ENCODE measurements at places on chromosomes 2 and 18.
A peak's percentile ranks its signal among the peaks of the same experiment; 100 is the strongest.

DNA sequence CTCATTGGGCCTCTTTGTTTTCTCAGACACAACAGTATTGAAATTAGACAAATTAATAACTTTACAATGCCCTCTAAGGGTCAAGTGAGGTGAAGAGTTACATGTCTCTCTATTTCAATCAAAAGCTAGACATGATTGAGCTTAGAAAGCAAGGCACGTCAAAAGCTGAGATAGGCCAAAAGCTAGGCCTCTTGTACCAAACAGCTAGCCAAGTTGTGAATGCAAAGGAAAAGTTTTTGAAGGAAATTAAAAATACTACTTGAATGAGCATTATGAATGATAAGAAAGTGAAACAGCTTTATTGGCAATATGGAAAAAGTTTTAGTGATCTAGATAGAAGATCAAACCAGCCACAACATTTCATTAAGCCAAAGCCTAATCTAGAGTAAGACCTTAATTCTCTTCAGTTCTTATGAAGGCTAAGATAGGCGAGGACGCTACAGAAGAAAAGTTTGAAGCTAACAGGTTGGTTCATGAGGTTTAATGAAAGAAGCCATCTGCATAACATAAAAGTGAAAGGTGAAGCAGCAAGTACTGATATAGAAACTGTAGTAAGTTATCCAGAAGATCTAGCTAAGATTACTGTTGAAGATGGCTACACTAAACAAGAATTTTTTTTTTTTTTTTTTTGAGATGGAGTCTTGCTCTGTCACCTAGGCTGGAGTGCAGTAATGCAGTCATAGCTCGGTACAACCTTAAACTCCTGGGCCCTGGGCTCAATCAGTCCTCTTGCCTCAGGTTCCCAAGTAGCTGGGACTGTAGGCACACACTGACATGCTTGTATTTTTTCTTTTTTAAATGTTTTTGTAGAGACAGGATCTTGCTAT is 65.5 kb downstream of the FAM117B start:
- no peak for DNase-seq

- no peak for DNase-seq
Observed at GRCh38 chr2:47771211-47771610, 11.7 kb upstream of the MSH6 start.

DNA sequence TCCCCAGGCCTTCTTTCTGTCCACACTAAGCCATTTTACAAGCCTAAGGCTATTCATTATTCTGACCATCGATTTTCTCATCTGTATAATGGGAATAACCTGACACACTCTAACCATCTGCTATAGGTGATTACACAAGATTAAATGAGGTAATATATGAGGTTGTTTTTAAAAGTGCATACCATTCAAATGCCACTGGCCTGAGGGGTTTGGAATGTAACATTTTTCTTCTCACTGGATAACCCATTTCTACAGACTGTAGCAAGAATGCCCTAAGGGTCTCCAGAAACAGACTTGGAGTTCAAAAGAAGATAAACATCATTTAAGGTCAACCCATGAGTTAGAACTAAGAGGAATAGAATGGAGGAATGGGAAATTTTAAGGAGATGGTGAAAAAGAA is 111.7 kb upstream of the SETBP1 start:
- no peak for DNase-seq

- no peak for DNase-seq
Observed at GRCh38 chr2:156630579-156631337, 194.6 kb downstream of the GPD2 start.

DNA sequence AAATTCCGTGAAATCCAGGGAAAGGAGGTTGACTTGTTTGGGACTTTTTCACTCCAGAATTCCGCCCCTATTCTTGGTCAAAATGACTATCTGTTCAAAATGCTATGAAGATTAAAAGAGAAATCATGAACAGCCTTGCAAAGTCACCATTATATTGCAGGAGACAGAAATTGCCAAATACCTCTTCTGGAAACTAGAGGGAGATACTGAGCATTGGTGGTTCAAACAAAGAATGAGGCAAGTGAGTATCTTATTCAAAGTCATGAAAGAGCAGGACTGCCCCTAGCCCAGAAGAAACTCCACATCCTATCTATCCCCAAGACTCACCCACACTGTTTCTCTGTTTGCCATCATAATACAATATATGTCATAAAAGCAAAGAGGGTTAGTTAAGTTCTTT is 862.3 kb upstream of the POU3F3 start:
- peak; percentile 16 for DNase-seq

GRCh38 chr18:45548614-45549013 is 66.7 kb upstream of the SLC14A2 start:
- DNase-seq = no peak

DNA sequence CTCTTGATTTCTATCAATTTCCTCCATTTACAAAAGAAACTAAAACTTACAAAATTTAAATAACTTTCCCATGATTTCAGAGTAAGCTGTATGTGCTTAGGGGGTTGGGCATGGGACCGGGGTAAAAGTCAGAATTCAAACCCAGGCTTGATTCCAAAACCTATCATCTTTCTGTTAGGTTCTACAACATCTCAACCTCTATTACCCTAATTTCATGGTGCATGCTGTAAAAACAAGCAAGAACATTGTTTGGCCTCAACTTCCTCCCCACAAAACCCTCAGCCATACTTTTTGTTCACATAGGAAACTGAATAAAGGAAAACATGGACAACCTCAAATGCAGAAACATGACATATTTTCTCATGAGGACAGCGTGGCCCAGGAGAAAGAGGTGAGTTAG is 59.3 kb downstream of the RDH14 start:
- DNase-seq = no peak

DNA sequence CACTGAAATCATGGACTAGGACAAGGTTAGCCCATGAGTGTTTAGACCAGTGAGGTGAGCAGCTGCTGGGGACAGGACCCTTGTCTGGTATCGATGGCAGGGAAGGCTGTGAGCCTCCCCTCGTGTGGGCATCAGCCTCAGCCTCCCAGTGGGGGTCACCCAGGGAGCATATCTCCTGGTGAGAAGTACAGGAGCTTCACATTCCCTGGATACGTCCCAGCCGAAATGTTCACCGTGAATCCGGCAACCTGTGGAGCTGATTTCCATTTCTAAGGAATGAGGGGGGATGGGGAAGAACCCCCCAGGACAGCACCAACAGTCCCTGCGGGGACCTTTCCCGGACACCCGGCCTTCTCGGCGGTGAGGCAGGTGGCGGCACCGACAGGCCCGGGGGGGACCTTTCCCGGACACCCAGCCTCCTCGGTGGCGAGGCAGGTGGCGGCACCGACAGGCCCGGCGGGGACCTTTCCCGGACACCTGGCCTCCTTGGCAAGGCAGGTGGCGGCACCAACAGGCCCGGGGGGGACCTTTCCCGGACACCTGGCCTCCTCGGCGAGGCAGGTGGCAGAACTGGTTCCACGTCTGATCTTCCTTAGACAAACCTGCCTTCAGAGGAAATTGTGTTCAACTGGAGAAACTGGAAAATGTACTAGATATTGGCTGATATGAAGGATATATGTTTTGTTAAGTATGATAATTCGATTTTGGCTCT is 21.2 kb downstream of the RTP5 start:
- DNase-seq = no peak

GRCh38 chr2:107633580-107634147 is 193.0 kb upstream of the RGPD4 start:
- no peak for DNase-seq

GRCh38 chr2:56613254-56613653 is 429.5 kb downstream of the CCDC85A start:
- DNase-seq = no peak

- no peak for DNase-seq
Observed at GRCh38 chr2:58266211-58266610, 25.1 kb upstream of the FANCL start.

DNA sequence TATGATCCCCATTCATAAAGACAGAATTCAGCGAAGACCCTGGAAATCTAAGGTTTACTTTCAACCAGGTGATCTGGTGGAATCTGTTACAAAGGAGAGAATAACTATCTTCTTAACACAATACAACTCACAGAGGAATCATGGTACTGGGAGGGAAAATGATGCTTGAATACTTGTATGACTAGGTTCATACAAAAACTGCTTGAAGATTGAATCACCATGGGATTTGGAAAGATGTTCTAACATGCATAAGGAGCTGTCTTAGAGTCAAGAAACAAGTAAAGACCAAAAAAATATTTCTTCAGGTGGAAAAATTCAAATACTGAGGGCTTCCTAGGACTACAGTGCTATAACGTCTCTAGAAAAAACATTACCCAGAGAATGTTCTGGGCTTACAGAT is 32.2 kb downstream of the COL5A2 start:
- DNase-seq = no peak

- DNase-seq = no peak
Observed at GRCh38 chr2:70050631-70051425, 36.4 kb upstream of the PCBP1 start.

DNA sequence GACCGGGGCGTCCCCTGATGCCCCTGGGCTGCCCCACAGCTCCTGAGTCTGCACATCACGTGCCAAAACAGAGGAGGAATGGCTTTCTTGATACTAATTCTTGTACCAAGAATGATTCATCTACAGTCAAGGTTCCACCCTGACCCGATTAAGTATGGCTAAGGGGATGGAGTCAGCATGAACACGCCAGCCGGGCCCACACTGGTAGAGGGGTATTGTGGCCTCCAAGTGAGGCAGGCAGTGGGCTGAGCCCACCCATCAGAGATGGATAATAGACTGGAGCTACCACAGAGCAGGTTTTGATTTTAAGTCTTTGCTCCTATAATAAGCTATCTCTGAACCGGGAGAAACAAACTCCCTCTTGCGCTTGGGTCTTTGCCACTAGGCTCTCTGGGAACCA is 17.9 kb upstream of the GNAL start:
- DNase-seq = no peak

- DNase-seq = no peak
Observed at GRCh38 chr2:113122364-113122763, 5.0 kb upstream of the IL1RN start.

GRCh38 chr2:195296490-195296889 is 360.5 kb upstream of the SLC39A10 start:
- no peak for DNase-seq

DNA sequence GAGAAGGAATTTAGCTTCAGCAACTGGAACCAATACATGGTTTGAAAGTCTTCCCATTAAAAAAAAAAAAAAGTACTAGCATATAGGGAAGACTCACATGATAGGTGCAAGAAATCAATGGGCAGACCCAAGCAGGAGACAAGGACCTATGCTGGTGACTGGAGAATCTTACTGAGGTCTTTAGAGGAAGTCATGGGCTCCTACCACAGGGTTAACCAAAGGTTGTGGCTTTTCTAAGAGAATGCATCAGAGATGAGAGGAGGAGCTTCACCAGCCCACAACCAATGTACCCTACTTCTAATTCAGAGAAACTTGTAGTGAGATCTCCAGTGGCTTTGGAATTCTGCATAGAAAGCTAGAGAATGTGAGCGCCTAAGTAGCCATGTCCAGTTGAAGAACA is 207.4 kb downstream of the NCKAP5 start:
- DNase-seq = no peak

DNA sequence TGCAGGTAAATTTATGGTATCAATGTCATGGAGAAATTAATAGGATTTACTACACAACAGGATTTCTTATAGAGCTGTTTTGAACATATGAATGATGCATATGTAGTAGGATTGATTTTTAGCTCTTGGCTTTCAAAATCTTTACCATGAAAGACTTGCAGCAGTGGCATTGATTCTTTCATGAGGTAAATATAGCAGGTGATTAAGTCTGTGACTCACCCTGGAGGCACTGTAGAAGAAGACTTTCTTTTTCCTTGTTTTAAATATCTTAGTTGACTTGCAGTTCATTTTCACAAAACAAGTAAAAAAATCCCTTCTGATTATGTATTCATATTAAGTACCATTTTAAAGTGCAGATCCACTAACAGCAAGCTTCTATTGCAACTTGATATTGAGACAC is 463.0 kb downstream of the FBXO15 start:
- no peak for DNase-seq

- no peak for DNase-seq
Observed at GRCh38 chr18:572091-572830, 7.9 kb upstream of the CETN1 start.

GRCh38 chr2:3644246-3644525 is 13.8 kb upstream of the ALLC start:
- DNase-seq = no peak

DNA sequence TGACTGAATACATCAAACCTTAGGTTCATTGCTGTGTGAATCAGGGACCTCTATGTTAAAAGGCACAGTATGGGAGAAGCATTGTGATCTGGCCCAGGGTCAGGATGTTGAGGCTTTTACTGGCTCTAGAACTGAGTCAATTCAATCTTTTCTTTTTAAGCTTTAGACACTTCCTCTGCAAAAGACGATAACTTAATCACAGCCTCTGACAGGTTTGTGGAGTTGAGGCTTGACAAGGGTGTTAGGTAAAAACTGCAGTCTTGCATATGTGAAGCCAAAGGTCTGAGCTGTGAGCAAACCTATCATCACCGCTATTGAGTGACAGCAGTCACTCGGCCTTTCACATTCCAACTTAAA is 17.3 kb upstream of the ARHGAP25 start:
- no peak for DNase-seq

GRCh38 chr2:132715386-132716351 is 45.7 kb upstream of the LYPD1 start:
- DNase-seq = no peak

GRCh38 chr2:190063624-190064023 is 1.1 kb upstream of the MSTN start:
- no peak for DNase-seq

All from HEK293T (cell line).